A673 (cell line): ENCODE measurements at places on chromosomes 1 and 21. TPM values are rescaled to one million over a fixed set of nuclear protein-coding genes. Genes with fewer than 3 reads are reported as not detected.

CLCA4 gene
- not detected in 2 replicates for total RNA-seq

DNA sequence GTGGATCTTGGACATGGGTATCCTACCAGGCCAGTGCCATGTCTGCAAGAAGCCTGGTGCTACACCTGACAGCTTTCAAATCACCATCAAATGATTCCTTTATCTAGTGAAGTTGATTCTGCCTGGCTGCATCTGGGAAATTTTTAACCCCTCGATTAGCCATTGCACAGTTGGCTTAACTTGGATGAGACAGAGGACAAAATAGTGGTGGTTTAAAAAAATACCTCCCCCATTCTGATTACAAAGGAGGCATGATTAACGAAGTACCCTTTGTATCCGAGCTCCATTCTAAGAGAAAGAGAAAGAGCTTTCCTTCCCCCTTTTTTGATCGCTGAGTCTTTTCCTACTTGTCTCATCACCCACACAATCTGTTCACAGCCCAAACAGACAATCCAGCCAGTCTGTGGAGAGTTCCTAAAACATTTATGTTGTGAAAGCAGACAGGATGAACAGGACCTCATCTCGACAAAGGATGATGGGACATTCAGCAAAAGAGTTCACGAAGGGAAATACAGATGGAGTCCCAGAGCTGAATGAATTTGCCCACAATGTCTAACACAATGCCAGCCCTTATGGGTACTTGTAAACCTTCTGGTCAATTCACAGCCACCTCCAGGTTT lies 20.5 kb downstream of the WLS start:
- no peak for DNase-seq
- H3K4me3 ChIP-seq: no peak overlapping the region
- no peaks in the 10 kb centered on the region for H3K36me3 ChIP-seq

GRCh38 chr1:227896710-227897655 lies 50.7 kb downstream of the WNT9A start:
- no peaks in the 10 kb centered on the region for H3K27me3 ChIP-seq
- no peak overlapping the region for H3K4me3 ChIP-seq
- no peaks in the 10 kb centered on the region for H3K36me3 ChIP-seq
- no peak for DNase-seq
- no peaks in the 10 kb centered on the region for H3K4me1 ChIP-seq

HMCN1 gene
- 134 and 182 TPM in 2 replicates for total RNA-seq

NR5A2 gene
- not detected in 2 replicates for total RNA-seq

GRCh38 chr1:60872426-60873054 lies 209.8 kb upstream of the NFIA start:
- peaks cover 20% of the 10 kb centered on the region for H3K4me1 ChIP-seq
- H3K27me3 ChIP-seq: peaks cover 8% of the 10 kb centered on the region
- no peak for DNase-seq
- H3K4me3 ChIP-seq: no peak overlapping the region
- H3K36me3 ChIP-seq: no peaks in the 10 kb centered on the region
- H3K27ac ChIP-seq: no peak overlapping the region

GRCh38 chr1:116794371-116794770 lies 40.1 kb downstream of the CD2 start:
- no peaks in the 10 kb centered on the region for H3K4me1 ChIP-seq
- no peak overlapping the region for H3K27ac ChIP-seq
- H3K36me3 ChIP-seq: no peaks in the 10 kb centered on the region

DNA sequence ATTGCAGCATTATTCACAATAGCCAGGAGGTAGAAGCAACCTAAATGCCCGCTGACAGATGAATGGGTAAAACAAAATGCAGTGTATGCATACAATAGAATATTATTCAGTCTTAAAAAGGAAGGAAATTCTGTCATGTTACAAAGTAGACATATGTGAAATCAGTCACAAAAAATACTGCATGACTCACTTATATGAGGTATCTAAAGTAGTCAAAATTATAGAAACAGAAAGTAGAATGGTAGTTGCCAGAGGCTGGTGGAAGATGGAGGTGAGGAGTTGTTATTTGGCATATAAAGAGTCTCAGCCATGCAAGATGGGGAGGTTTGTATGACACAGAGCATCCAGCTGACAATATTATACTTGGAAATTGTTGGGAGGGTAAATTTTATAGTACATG lies 43.0 kb upstream of the EGLN1 start:
- no peaks in the 10 kb centered on the region for H3K4me1 ChIP-seq
- no peaks in the 10 kb centered on the region for H3K36me3 ChIP-seq
- H3K27me3 ChIP-seq: no peaks in the 10 kb centered on the region
- DNase-seq: no peak
- H3K27ac ChIP-seq: no peak overlapping the region
- no peak overlapping the region for H3K4me3 ChIP-seq

DNA sequence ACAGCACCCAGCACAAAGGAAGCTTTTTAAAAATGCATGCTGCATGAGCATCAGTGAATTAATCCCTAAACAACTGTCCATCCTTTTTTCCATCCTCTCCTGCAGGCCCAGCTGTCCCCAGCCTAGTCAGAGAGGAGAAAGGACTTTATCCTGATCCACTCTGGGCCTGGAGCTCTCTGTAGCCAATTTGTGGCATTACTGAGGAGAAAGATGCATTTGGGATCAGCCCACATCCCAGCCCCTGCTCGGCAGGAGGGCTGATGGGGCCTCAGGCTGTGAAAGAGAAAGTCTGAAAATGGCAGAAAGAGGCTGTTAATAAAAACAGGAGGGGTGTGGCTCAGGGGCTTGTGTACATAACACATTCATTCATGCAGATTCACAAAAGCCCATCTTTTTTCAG lies 37.5 kb upstream of the ATP2B4 start:
- no peak overlapping the region for H3K27ac ChIP-seq
- H3K4me3 ChIP-seq: no peak overlapping the region
- H3K36me3 ChIP-seq: no peaks in the 10 kb centered on the region
- DNase-seq: peak; percentile 39
- no peaks in the 10 kb centered on the region for H3K27me3 ChIP-seq
- peaks cover 17% of the 10 kb centered on the region for H3K4me1 ChIP-seq

- DNase-seq: no peak
- H3K27ac ChIP-seq: no peak overlapping the region
- H3K4me1 ChIP-seq: no peaks in the 10 kb centered on the region
- no peak overlapping the region for H3K4me3 ChIP-seq
These were observed 20.6 kb downstream of the NPHP4 start for GRCh38 chr1:5971471-5972197.

GRCh38 chr1:43708002-43708410 lies 670 bp downstream of the ST3GAL3 start:
- H3K4me3 ChIP-seq: peak overlapping the region; percentile 98
- peaks cover 24% of the 10 kb centered on the region for H3K36me3 ChIP-seq
- peak overlapping the region; percentile 94 for H3K27ac ChIP-seq
- peak; percentile 47 for DNase-seq
- H3K27me3 ChIP-seq: no peaks in the 10 kb centered on the region
- H3K4me1 ChIP-seq: peaks cover 23% of the 10 kb centered on the region

C1orf141 gene
- not detected in 2 replicates for total RNA-seq

- H3K27ac ChIP-seq: no peak overlapping the region
- H3K4me3 ChIP-seq: no peak overlapping the region
- H3K4me1 ChIP-seq: no peaks in the 10 kb centered on the region
- no peaks in the 10 kb centered on the region for H3K36me3 ChIP-seq
- peaks cover 26% of the 10 kb centered on the region for H3K27me3 ChIP-seq
- no peak for DNase-seq
These were observed 8.7 kb downstream of the ITLN1 start for GRCh38 chr1:160876311-160876710.

SPOCD1 gene
- total RNA-seq: 0.58 and 0.85 TPM in 2 replicates

DNA sequence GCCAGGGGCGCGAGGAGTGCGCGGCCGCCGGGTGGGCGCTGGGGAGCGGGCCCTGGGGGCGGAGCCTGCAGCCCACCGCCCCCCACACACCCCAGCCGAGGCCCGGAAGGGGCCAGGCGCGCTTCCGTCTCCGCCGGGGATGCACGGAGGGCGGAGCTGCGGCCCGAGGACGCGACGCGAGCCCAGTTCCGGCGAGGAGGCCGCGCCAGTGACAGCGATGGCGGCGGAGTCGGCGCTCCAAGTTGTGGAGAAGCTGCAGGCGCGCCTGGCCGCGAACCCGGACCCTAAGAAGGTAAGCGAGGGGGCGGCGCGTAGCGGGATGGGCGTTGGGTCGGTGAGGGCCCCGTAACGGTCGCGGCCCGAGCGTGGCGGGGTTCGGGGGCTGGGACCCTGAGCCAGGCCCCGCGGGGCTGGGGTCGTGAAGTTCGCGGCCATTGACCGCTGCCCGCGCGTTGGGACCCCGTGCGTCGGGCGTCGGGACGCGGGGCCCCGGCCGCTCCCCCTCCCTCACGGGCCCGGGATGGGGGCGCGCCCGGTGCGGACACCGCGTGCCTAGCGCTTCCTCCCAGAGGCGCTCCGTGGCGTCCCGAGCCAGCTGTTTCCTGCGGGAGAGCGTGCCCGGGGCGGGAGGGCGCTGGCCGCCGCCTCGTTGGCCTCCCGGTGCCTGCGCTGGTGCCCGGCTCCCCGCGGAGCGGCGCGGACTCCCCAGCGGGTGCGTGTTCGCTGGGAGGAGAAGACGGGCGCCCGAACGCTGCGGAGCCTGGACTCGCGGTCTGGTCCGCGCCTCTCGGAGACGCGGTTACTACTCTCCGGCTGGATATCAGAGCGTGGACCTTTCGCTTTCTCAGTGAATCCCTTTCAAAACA lies at the start of gene ELOA:
Gene ELOA, plus strand, starts transcription at position 185 of the 866 bp plus-strand sequence. Its CDS starts 33 bp downstream, at position 218.
- peak within 1 kb of the TSS; percentile 89 for H3K27ac ChIP-seq
- H3K27me3 ChIP-seq: no peaks in the 10 kb centered on the region
- DNase-seq: peak; percentile 84
- H3K4me1 ChIP-seq: peaks cover 12% of the 10 kb centered on the region
- peaks cover 5% of the 10 kb centered on the region for H3K36me3 ChIP-seq
- H3K4me3 ChIP-seq: peak within 1 kb of the TSS; percentile 99

RIPPLY3 gene
- total RNA-seq: 5.0 and 6.2 TPM in 2 replicates

GRCh38 chr1:99613716-99614115 lies 32.2 kb upstream of the PALMD start:
- H3K36me3 ChIP-seq: no peaks in the 10 kb centered on the region
- H3K27ac ChIP-seq: no peak overlapping the region
- H3K4me1 ChIP-seq: no peaks in the 10 kb centered on the region
- H3K4me3 ChIP-seq: no peak overlapping the region

TFF3 gene
- not detected in 2 replicates for total RNA-seq

C1orf87 gene
- total RNA-seq: not detected in 2 replicates

DNA sequence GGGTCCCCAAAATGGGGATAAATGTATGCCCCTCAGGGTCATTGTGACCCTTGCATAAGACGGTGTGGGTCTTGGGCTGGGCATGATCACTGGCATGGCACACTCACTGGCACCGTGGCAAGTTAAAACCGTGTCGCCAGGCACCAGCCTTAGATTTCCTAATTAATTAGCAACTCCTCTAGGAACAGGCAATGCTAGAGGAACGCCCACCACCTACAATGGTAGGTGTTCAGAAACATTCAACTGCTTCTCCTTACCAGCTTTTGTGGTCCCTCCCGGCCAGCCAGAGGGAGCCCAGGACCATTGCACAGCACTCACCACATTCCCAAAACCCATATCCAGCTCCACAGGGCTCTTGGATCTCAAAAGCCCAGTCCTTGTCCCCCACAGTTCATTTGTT lies 36.4 kb downstream of the EPHA2 start:
- H3K27ac ChIP-seq: no peak overlapping the region
- H3K36me3 ChIP-seq: peaks cover 6% of the 10 kb centered on the region
- no peaks in the 10 kb centered on the region for H3K27me3 ChIP-seq

- no peaks in the 10 kb centered on the region for H3K36me3 ChIP-seq
- H3K27ac ChIP-seq: peak within 1 kb of the TSS; percentile 79
- H3K27me3 ChIP-seq: no peaks in the 10 kb centered on the region
- peak; percentile 25 for DNase-seq
- peak within 1 kb of the TSS; percentile 97 for H3K4me3 ChIP-seq
These were observed at the start of gene DOP1B for GRCh38 chr21:36156815-36157670. DOP1B (plus strand) TSS chr21:36156824; CDS start chr21:36164734, 7,910 bp downstream.
